Hypothalamus (tissue), 51 donors: ENCODE measurements at places on chromosomes 3 and 15.

DNA sequence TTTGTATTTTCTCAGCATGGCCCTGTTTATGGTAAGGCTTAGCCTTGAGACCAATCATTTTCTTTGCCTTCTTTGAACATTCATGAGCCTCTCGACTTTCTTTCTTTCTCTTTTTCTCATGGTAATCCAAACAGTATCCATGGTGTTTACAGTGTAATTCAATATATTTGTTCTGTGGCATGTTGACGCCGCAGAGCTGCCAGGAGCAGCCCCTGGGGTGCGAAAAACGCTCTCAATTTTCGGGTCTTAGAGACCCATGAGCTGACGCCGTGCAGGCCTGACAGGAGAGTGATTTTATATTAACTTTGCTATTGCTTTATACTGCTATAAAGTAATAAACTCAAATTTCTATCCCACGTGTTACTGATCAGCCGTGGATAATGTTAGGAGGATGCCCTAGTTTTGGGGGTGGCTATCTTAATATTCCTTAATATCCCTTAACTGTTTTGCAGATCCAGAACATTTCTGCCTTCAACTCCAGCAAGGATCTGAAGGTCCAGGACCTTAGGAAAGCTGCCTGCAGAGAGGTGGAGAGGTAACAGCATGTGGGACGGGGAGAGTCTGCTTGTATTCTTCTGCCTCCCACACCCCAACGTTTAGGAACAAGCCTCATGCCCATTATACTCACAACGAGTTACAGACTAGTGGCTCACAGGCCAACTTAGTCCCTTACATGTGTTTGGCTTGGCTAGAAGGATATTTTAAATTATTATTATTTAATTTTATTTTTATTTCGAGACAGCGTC lies 29.3 kb upstream of the MYO1E start:
- no peak for DNase-seq

DNA sequence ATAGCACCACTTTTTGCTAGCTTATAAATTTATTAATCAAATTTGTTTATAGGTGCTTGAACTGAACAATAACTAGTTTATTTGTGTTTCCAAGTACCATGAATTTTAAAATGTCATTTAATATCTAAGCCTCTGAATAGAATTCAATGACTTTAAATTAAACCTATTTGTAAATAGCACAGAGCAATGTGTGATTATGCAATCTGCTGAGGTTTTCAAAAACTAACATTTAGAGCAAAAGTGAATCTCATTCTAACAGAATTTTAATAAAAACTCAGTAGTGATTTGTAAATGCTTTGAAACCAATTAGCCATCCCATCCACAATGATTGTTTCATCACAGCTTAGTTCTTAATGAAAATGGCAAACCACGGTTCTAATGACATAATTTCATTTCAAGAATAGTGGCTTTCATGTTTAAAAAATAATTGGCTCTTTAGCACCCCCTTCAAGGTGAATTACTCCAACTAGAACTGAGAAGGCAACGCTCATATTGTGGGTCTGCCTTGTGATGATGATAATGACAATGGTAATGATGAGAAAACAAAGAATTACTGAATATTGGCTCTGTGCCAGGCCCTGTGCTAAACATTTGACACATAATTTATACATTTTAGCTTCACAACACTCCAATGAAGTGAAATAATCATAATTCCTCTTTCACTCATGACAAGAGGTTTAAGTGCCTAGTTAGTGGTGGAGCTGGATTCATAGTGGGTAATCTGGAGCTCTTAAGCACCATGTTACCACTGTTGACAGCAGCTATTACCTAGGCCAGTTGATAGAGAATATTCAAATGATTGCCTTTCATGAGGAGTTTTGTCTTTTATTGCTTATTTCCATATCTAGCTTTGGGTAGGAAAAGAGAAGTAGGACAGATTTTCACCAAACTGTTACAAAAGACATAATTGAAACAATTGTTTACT lies 145.7 kb downstream of the RBMS3 start:
- DNase-seq = no peak

DNA sequence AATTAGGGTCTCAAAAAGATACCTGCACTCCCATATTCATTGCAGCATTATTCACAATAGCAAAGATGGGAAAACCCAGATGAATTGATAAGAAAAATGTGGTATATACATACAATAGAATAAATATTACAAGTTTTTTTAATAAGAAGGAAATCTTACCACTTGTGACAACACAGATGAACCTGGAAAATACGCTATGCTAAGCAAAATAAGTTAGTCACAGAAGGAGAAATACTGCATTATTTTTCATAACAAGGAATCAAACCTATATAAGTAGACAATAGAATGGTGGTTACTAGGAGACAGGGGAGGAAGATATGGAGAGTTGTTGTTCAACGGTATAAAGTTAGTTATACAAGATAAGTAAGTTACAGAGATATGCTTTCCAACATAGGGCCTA lies 130.0 kb downstream of the GSK3B start:
- DNase-seq = no peak

DNA sequence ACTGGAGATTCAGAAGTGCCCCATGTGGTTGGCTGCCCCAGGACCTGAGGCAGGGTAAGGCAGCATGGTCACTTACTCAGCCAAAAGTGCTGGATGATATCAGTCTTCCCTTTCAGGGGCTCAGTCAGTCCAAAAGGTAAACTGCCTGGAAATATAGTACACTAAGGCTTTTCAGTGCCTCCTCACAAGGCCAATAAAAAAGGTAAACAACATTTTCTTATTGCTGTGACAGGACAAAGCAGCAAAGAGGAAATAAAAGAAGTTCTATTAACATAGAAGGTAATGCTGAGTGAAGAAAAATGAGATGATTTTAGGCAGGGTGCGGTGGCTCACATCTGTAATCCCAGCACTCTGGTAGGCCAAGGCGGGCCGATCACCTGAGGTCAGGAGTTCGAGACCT lies 66.5 kb upstream of the CDAN1 start:
- no peak for DNase-seq

DNA sequence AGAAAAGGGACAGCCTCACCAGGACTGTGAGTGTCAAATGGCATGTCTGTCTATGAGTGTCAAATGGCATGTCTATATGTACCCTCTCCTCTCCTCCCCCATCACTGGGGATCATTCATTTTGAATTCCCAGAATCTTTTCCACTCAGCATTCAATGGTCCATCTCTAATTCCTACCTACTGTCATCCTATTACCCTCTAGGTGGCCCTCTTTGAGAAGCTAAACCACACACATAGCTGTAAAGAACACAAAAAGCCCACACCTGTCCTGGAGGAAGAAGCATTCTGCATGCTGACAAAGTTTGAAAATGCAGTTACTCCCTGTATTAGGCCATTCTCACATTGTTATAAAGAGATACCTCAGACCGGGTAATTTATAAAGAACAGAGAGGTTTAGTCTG lies 46.2 kb upstream of the PYDC2 start:
- DNase-seq = no peak

DNA sequence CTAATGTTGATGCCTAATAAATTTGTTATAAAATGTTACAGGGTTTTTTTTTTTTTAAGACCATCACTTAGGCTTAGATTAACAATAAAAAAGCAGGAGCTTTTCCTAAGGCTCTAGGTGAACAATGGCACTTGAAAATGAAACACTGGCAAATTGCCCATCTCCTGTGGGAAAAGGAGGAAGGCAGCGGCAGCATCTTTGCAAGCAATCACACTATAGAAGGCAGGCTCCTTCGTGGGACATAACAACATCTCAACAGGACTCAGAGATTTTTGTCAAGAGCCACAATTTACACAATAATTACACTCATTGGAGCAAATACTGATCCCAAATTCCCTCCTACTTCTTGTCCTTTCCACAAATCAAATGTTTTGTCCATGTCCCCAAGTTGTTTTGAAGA lies 646.7 kb downstream of the ROBO2 start:
- no peak for DNase-seq

DNA sequence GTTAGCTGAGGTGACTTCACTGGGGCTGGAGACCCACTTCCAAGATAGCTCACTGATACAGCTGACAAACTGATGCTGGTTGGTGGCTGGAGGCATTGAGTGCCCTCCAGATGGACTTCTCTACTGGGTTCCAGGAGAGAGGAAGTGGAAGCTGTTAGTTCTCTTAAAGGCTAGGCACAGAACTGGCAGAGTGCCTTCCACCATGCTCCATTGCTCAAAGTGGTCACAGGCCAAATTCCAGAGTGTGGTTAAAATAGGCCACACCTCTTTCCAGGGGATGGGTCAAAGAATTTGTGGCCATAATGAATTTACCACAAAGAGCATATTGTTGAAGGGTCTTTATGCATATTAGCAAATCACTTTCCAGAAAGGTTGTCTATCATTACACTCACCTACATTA lies 74.2 kb downstream of the NMD3 start:
- no peak for DNase-seq

DNA sequence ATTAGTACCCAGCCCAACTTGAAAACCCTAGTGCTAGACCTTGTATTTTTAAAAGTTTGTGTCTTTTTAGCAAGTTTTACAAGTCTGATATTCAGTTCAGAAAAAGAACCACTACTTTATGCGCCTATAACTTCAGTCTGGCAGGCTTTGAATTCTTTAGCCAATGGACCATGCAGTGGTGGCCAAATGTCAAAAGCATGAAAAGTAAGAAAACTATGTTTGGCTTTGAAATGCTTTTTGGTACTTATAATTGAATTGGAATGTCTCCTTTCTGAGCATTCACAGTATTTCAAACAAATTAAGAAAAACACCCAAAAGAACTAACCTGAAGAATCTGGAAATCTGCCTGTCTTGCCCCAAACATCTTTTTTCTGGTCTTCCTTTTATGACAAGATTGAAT lies 12.8 kb downstream of the WDR48 start:
- no peak for DNase-seq

GRCh38 chr3:13461169-13462124 lies 18.7 kb upstream of the HDAC11 start:
- DNase-seq = no peak
